ENCODE measurements at places on chromosomes 4 and X.

- DNase-seq: no peak
Observed at GRCh38 chr4:16652732-16653305, 245.6 kb downstream of the LDB2 start.

GRCh38 chr4:69713593-69713992 lies 46.8 kb downstream of the SULT1B1 start:
- DNase-seq: no peak

DNA sequence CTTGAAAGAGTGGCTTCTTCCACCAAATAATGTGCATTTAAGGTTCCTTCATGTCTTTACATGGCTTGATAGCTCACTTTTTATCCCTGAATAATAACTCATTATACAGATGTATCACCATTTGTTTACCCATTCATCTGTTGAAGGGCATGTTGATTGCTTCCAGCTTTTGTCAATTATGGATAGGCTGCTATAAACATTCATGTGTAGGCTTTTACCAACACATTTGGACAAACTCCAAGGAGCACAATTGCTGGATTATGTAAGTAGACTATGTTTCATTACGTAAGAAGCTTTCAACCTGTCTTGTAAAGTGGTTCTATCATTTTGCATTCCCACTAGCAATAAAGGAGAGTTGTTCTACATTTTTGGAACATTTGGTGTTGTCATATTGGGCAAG lies 2637.0 kb downstream of the PCDH7 start:
- no peak for DNase-seq

- no peak for DNase-seq
Observed at GRCh38 chr4:25234390-25235370, 847 bp downstream of the PI4K2B start.

DNA sequence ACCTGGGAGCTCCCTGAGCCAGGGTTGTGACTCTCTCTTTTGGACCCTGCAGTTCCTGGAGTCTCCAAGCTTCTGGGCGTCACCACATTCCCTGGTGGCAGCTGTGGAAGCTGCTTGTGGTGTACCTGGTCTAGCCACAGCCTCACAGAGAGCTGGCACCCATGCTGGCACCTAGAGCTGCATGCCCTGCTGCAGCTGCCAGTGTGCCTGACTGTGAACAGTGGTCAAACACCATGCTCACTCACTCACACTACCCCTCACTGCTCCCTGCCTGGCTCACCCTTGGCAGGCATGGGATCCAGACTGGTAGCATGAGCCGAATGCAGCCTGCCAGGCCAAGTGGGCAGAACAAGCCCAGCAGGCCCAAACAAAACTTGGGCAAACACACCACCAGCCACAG lies 66.6 kb downstream of the NAA11 start:
- DNase-seq: no peak

DNA sequence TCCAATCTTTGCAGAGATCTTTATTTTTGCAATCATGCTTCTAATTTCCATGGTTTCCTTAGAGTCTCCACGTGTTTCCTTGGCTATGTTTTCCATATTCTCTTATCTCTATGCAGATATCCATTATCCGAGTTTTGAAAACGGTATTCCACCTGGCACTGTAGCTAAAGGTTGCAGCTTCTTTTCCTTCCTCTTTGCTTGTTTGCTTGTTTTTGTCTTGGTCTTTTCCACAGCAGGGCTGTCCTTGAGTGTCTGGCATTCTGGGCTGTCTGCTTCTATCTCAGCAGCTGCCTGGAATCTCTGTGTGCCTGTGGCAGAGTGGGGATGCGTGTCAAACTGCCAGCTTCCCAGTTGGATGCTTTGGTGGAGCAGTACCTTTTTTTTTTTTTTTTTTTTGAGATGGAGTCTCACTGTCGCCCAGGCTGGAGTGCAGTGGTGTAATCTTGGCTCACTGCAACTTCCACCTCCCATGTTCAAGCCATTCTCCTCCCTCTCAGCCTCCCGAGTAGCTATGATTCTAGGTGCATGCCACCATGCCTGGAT lies 46.9 kb downstream of the WFS1 start:
- no peak for DNase-seq

All from iPS DF 6.9 (cell line).